ENCODE measurements at places on chromosomes 12 and 14. TPM values are rescaled to one million over a fixed set of nuclear protein-coding genes. Genes with fewer than 3 reads are reported as not detected.

OR6C6 gene
- not detected for total RNA-seq

AQP2 gene
- not detected for total RNA-seq

IL31 gene
- not detected for total RNA-seq

UBE2N gene
- total RNA-seq = 91.8 TPM

EEF1AKMT3 gene
- total RNA-seq = 6.9 TPM

FAM181A gene
- not detected for total RNA-seq

GPHN gene
- total RNA-seq = 9.1 TPM

GAS2L3 gene
- total RNA-seq = 24.5 TPM

KRT73 gene
- total RNA-seq = not detected

SLC38A4 gene
- 11.0 TPM for total RNA-seq

ERBB3 gene
- 1.7 TPM for total RNA-seq

Measured in fibroblast of villous mesenchyme (primary cell).